ENCODE measurements at places on chromosomes 12 and 14. TPM values are rescaled to one million over a fixed set of nuclear protein-coding genes. Genes with fewer than 3 reads are reported as not detected.
A peak's percentile ranks its signal among the peaks of the same experiment; 100 is the strongest.

GPR68 gene
- 36.9 TPM for total RNA-seq

BCAT1 gene
- total RNA-seq, result 22.8 TPM

SSTR1 gene
- not detected for total RNA-seq

FOXG1 gene
- not detected for total RNA-seq

DHRS7 gene
- 76.5 TPM for total RNA-seq

GRCh38 chr12:123815968-123816367 is 53.9 kb downstream of the DNAH10 start:
- H3K4me3 ChIP-seq, result no peak overlapping the region
- no peak overlapping the region for H3K27ac ChIP-seq
- peaks cover 8% of the 10 kb centered on the region for H3K27me3 ChIP-seq
- DNase-seq, result no peak
- no peaks in the 10 kb centered on the region for H3K36me3 ChIP-seq

DNA sequence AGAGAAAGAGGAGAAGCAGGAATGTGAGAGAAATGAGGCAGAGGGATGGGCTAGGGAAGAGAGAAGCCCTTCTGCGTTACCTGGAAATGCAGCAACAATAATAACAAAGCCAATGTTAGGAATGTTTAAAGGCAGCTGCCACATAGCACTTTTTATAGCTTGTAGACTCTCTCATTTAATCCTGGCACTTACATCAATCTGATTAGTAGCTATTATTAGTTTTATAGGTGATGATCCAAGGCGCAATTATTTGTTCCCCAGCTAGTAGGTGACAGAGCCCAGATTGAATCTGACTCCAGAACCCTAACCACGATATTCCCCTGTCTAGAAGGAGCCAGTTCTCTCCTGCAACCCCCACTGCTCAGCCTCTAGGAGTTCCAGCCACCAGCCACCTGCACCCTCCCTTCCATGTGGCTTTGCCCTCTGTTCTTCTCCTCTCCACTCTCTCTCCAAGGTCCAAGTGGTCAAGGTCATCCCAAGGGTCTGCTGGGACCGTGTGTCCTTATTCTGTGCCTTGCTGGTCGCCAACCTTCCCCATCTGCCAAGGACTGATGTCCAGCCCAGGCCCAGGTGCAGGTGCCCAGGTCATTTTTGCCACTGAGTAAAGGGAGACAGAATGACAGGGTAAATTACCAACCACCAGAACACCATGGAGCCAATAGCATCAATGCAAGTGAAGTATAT is 29.4 kb upstream of the CIPC start:
- peaks cover 2% of the 10 kb centered on the region for H3K4me1 ChIP-seq
- no peak for DNase-seq
- H3K36me3 ChIP-seq, result no peaks in the 10 kb centered on the region
- no peak overlapping the region for H3K27ac ChIP-seq
- no peak overlapping the region for H3K4me3 ChIP-seq

DNA sequence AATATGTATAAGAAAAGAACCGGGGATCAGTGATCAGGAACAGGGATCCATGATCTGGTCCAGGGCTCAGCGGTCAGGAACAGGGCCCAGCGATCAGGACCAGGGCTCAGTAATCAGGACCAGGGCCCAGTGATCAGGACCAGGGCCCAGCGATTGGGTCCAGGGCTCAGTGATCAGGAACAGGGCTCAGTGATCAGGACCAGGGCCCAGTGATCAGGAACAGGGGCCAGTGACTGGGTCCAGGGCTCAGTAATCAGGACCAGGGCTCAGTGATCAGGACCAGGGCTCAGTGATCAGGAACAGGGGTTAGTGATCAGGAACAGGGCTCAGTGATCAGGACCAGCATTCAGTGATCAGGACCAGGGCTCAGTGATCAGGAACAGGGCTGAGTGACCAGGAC is 56.3 kb downstream of the TMEM121 start:
- H3K4me1 ChIP-seq, result peaks cover 4% of the 10 kb centered on the region
- no peak overlapping the region for H3K27ac ChIP-seq
- H3K4me3 ChIP-seq, result no peak overlapping the region
- H3K27me3 ChIP-seq, result no peaks in the 10 kb centered on the region
- no peaks in the 10 kb centered on the region for H3K36me3 ChIP-seq

GRCh38 chr14:74596741-74597450 is 15.1 kb downstream of the LTBP2 start:
- no peak for DNase-seq
- H3K27me3 ChIP-seq, result peaks cover 8% of the 10 kb centered on the region
- H3K4me1 ChIP-seq, result no peaks in the 10 kb centered on the region

DNA sequence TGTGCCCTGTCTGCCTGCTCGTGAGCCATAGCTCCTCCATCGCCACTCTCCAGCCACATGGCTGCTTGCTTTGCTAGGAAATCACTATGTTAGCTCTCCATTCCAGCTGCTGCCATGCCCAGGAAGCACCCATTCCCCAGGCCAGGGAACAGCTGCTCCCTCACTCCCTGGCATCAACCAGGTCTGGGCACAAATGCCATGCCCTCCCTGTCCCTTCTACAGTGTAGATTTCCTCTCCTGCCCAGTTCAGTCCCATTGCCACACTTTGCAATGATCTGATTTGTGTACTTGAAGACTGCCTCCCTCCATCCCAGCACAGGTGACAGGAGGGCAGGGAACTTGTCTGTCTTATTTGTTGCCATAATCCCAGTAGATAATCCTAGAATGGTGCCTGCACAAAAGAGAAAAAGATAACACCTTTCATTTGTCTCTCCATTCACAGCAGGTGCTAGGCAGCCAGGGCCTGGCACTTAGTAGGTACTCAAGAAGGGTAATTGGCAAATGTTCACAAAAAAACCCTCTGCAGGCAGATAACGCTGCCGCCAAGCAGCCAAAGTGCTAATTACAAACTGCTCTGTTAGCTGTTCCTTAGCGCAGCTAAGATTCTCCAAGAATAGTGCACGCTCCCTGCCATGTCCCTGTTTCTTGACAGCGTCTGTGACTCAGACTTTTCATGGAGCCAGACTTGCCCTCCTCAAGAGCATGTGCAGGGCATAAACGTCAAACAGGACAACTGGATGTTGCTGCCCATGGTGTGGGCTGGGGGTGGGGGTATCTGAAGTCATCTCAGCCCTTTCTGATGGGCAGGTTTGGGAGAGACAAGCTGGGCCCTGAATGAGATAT is 69.1 kb downstream of the ARL6IP4 start:
- peaks cover 9% of the 10 kb centered on the region for H3K4me1 ChIP-seq
- no peak for DNase-seq
- no peak overlapping the region for H3K4me3 ChIP-seq
- H3K27me3 ChIP-seq, result no peaks in the 10 kb centered on the region
- no peak overlapping the region for H3K27ac ChIP-seq

DNA sequence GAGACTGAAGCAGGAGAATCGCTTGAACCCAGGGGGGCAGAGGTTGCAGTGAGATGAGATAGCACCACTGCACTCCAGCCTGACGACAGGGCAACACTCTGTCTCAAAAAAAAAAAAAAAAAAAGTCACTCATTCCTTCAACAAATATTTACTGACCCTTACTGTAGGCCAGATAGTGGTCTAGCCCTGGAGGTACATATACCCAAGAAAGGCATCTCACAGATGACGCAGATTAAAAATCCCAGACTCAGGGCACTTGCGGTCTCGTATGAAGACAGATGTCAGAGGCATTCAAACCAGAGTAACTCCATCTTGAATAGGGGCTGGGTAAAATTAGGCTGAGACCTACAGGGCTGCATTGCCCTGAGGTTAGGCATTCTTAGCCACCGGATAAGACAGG is 44.8 kb downstream of the CLMN start:
- no peak overlapping the region for H3K27ac ChIP-seq
- H3K27me3 ChIP-seq, result peaks cover 14% of the 10 kb centered on the region
- no peaks in the 10 kb centered on the region for H3K4me1 ChIP-seq

DNA sequence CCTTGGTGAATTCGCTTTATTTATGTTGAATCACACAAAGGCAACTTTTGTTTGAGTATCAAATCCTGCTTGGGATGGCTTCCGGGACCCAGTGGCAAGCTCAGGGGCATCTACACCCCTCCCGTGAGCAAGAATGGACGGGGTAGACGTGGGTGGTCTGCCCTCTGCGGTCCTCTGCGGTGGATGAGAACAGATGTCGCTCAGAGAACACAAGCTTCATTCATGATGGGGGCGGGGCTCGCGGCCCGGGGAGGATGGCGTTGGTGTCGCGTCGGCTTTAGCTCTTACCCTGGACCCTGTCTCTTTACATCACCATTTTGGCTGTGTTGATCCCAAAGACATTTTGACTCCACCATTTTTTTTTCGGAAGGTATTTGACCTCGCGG is 158.5 kb upstream of the RTL1 start:
- H3K36me3 ChIP-seq, result no peaks in the 10 kb centered on the region
- H3K4me1 ChIP-seq, result no peaks in the 10 kb centered on the region
- H3K27ac ChIP-seq, result no peak overlapping the region
- H3K27me3 ChIP-seq, result no peaks in the 10 kb centered on the region
- no peak overlapping the region for H3K4me3 ChIP-seq

- no peak for DNase-seq
- H3K4me1 ChIP-seq, result no peaks in the 10 kb centered on the region
- H3K36me3 ChIP-seq, result peaks cover 38% of the 10 kb centered on the region
- no peaks in the 10 kb centered on the region for H3K27me3 ChIP-seq
- no peak overlapping the region for H3K27ac ChIP-seq
Measured at GRCh38 chr12:50699940-50700339, 64.0 kb upstream of the ATF1 start.

GRCh38 chr12:6873094-6874014 is at the start of gene SPSB2:
TSS of gene SPSB2 (minus strand) at chr12:6873303. CDS start at chr12:6872901, 402 bp downstream.
- peak within 1 kb of the TSS; percentile 90 for H3K27ac ChIP-seq
- DNase-seq, result peak; percentile 99
- H3K4me3 ChIP-seq, result peak within 1 kb of the TSS; percentile 93
- H3K36me3 ChIP-seq, result peaks cover 58% of the 10 kb centered on the region

DNA sequence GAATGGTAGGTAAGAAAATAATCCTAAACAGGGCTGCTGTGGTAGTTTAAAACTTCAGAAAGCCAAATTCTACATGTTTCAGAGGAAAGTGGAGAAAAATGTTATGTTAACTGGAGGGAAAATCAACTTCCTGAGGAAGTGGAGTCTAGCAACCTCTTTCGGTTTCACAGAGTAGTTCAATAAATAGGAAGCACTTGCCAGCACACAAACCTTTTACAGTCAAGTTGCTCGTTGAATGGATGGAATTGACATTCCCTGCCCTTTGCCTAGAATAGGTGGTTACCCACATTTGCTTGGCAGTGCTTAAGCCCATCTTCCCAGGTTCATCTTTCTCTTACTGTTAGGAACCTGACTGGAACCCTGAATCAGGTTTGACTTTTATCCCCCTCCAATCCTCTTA is 15.9 kb downstream of the ANKRD13A start:
- H3K4me1 ChIP-seq, result peaks cover 48% of the 10 kb centered on the region
- H3K36me3 ChIP-seq, result peaks cover 66% of the 10 kb centered on the region
- no peaks in the 10 kb centered on the region for H3K27me3 ChIP-seq

DNA sequence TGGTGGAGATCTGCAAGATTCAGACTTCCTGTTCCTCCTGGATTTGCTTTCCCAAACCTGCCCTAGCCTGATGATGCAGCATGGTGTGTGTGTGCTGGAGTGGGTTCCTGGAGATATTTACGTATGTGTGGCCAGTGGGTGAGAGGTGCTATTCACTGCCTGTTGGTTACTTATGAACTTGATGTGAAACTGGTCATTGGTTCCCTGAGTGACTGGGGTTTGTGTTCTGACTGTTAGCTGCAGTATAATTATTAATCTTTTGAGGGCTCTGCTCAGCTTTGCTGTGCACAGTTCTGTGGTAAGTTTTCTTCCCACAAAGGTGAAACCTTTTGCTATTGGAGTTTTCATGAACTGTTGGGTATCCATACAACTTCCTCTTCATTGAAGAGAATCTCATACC is 541.8 kb upstream of the FBXO33 start:
- H3K36me3 ChIP-seq, result no peaks in the 10 kb centered on the region
- no peak overlapping the region for H3K27ac ChIP-seq
- no peak for DNase-seq
- H3K27me3 ChIP-seq, result no peaks in the 10 kb centered on the region
- H3K4me1 ChIP-seq, result no peaks in the 10 kb centered on the region

DNA sequence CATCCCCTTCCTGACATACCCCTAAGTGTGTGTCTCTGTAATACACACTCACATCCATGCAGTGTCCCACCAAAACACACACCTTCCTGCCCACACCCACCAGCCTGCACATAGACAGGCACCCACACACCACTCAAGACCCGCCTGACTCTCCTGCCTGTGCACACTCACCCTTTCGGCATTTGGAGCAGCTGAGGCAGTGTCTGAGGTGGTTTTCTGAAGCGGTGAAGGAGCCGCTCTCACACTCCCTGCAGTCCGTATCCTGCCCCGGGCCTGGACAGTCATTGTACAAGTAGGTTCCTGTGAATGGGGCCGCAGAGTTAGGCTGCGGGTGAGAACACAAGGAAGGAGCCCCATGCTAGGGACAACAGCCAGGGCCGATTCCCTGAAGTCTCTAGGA is 8.3 kb downstream of the TNFRSF1A start:
- no peaks in the 10 kb centered on the region for H3K27me3 ChIP-seq
- DNase-seq, result no peak
- no peak overlapping the region for H3K4me3 ChIP-seq
- peaks cover 59% of the 10 kb centered on the region for H3K36me3 ChIP-seq
- H3K4me1 ChIP-seq, result peaks cover 2% of the 10 kb centered on the region

DNA sequence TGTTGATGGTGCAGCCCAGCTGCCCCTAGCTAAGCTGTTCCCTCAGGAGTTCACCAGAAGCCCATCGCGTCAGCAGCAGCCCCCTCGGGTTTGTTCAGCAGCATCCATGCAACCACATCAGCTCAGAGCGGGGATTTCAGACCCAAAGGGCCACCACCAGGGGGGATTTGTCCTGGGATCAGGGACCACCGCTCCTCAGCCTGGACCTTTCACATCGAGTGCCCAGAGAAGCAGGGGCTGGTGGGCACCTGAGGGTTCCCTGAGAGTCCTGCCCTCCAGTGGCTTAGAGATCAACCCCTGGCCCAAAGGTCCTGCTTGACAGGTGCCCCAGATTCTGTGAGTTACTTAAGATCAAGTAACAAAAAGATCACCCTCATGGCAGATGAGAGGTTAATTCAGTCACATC is 65.9 kb upstream of the C14orf180 start:
- H3K4me3 ChIP-seq, result no peak overlapping the region
- no peaks in the 10 kb centered on the region for H3K4me1 ChIP-seq
- no peak overlapping the region for H3K27ac ChIP-seq
- no peaks in the 10 kb centered on the region for H3K36me3 ChIP-seq
- no peak for DNase-seq

Data from activated CD4-positive, alpha-beta memory T cell treated with anti-CD3 and anti-CD28 coated beads, Interleukin-2, amount 10 ng/mL, durations not matched to agents 7 days and 5 days (primary cell).